ENCODE measurements at places on chromosomes 6 and 20.

DNA sequence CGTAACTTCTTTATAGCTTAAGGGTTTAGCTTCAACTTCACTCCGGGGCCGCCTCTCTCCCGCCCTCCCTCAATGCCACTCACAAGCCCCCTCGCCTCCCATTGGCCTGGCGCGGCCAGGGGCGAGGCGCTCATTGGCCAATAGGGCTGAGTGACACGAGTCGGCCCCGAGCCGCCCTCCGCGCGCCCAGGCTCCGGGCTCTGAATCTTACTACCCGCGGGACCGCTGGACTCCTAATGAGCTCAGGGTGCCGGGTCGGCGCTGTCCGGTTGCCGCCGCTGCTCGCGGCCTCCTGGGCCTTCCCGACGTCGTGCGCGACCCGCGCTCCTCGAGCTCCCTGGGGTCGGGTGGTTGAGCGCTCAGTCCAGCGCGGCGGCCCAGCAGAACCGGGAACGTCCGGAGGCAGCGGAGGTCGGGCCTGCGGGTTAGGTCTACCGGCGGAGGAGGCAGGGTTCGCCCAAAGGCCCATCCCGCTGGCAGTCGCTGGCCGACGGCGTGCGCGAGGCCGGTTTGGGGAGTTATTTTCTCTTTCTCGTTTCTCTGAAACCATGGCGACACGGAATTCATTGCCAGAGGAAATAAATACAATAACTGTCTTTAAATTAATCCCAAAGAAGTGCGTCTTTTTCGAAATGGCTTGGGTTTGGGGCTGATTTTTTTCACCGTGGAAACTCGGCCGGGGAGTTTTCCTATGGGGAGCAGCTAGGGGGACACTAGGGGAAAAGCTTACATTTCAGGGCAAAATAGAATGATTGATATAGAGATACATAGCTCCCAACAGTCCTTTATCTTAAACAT lies at the start of gene SIM1:
Gene SIM1, minus strand, starts transcription at position 19 of the 798 bp plus-strand sequence. CDS start 1,453 bp downstream, outside the sequence.
- DNase-seq: peak; percentile 77

DNA sequence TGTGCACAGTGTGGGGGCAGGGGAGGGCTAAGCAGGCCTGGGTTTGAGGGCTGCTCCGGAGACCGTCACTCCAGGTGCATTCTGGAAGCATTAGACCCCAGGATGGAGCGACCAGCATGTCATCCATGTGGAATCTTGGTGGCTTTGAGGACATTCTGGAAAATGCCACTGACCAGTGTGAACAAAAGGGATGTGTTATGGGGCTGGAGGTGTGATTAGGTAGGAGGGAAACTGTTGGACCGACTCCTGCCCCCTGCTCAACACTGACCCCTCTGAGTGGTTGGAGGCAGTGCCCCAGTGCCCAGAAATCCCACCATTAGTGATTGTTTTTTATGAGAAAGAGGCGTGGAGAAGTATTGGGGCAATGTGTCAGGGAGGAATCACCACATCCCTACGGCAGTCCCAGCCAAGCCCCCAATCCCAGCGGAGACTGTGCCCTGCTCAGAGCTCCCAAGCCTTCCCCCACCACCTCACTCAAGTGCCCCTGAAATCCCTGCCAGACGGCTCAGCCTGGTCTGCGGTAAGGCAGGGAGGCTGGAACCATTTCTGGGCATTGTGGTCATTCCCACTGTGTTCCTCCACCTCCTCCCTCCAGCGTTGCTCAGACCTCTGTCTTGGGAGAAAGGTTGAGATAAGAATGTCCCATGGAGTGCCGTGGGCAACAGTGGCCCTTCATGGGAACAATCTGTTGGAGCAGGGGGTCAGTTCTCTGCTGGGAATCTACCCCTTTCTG lies 44.0 kb upstream of the TTPAL start:
- no peak for DNase-seq

DNA sequence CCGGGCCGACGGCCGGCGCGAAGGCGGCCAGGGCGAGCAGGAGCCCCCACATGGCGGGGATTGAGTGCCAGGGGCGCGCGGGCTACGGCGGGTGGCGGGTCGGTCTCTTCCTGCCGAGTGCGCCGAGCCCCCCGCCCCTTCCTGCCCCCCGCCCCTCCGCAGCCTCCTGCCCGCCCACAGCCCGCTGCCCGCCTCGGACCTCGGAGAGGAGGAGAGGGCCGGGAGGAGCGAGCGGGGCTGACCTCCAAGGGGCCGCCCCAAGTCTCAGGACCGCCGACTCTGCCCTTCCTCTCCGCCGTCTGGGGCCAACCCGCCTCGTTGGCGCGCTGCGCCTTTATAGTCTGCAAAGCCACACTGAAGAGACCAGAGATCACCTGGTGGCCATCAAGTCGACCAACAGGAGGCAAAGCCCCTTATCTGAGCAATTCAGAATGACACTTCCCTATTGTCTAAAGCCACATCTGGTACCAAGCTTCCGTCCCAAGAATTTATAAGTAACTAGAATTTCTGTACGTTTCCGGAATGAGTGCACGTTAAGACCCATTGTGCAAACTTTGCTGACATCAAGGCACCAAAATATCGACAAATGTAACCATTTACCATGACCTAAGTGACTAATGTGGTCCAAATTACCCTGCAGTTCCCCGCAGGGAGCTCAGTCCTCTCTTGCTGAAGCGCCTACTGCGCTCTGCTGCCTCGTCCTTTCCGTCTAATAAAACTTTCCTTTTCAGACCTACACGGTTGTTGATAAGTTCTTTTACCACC lies at the start of gene CPXM1:
Gene CPXM1, minus strand, starts transcription at position 107 of the 765 bp plus-strand sequence. Its CDS starts 55 bp downstream, at position 52.
- DNase-seq: no peak

DNA sequence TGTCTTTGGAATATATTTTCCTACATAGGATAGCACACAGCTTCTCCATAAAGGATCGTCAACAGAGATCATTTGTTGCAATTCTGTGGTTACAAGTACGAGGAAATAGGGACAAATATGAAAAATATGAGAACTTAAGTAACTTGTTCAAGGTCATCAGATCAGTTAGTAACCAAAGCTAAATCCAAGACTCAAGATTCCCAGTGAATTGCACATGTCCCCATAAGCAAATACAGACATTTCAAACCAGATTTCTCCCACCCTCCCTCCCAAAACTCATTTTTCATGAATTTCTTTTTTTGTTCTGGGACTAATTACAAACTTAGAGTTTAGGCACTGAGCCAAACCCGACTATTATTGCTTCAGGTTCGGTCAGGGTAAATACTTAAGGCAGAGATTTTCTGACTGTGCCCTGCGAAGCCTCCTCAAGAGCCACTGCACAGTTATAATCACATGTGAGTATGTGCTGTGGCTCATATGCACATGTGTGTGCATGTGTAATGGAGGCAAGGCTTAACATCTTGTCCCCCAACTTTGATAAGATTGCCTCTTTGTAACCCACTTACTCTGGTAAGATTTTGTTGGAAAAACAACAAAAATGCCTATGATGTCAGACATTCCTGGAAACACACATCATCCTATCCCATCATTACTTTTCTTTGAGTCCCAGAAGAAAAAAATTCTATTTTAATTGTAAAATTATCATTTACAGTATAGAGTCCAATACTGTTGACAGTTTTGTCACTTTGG lies 216.2 kb downstream of the CD83 start:
- DNase-seq: peak; percentile 39

DNA sequence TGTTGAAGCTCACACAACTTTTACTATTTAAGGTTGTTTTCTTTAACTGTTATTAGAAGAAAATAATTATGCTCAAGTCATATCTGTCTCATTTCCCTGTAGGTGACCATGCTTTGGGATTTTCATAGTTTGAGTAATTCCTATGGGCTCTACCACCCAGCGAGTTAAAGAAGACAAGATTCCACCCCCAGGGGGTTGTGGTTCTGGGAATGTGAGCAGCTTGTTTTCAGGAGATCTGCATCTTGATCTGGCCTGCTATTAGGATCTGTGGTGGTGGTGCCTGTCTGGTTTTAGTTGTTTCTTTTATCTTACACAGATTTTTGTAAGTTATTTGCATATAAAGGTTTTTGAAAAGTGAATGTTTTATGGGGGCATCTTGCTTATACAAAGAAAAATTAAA lies 20.2 kb upstream of the REV3L start:
- DNase-seq: peak; percentile 70

DNA sequence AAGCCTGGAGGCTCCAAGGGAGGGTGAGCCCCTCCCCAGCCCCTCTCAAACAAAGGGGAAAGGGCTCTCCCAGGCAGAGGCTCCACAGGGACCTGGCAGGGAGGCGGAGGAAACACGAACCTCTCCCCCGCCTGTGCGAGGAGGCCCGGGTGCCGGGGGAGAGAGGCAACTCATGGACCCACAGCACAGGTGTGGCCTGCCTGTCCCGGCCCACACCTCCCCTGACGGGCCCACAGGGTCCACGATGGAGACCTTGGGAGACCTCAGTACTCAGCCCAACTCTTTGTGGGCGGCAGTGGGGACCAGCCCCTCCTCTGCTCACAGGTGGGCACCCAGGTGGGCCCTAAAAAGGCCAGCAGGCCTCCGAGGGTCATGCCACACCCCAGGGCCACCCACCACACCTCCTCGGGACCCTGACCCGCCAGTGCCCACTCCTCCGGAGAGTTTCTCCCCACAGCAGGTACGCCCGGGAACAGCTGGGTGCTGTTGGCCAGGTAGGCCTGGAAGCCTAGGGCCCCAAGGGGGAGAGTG lies 12.2 kb downstream of the LAMA5 start:
- no peak for DNase-seq

DNA sequence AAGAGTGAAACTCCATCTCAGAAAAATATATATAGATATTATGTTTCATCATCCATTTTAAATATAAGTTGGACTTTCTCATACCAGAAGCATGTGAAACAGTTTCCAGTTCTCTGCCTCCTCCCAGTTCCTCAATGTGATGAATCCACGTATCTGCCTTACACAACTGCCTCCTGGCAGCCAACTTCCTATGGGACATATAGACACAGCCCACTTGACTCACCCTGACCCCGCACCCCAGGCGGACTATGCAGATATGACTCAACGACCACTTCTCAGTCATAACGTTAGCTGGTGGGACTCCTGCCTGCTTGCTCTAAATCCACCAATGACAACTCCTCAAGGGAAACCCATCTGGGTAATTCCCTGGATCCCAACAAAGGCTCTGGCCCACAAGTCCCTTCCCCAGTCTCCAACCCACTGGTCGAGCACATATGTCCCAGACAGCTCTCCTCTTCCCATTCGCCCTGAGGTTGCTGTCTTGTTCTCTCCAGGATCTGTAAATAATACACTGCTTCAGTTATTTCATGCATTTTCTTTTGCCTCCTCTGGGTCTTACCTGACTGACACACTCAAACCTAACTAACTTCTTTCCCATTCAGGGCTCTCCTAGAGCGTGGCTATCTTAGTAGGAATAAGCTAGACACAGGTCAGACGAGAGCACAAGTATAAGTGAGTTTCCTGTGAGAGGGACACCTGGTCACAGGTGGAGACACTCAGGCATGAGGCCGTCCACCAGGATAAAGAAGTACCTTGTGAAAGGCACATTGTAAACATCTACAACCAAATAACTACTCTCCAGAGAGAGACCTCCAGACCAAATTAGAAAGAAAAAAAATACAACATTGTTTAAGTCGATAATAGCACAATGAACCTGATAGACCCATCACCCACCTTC lies 548.5 kb downstream of the CD83 start:
- DNase-seq: peak; percentile 93
